ENCODE measurements at places on chromosomes 2 and 18.

DNA sequence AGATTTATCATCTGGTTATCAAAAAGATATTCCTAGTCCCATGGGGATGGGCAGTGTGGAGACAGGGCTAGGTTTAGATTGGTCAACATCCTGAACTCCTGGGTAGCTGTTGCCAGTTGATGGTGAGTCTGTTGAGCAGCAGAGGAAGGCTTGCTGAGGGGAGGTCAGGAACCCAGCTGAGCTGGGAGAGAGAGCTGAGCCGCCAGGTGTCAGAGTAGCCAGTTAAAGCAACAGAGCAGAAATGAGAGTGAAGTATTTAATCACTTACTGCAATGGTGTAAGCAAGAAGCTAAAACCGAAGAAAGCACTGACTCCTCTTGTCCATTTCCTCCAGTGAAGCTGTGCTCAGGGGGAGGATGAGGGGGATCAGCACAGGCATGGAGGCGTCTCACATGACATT, 29.6 kb downstream of the SMYD1 start:
- no peak for DNase-seq

- DNase-seq, result no peak
Observed at GRCh38 chr2:178731300-178731699, 75.9 kb downstream of the TTN start.

DNA sequence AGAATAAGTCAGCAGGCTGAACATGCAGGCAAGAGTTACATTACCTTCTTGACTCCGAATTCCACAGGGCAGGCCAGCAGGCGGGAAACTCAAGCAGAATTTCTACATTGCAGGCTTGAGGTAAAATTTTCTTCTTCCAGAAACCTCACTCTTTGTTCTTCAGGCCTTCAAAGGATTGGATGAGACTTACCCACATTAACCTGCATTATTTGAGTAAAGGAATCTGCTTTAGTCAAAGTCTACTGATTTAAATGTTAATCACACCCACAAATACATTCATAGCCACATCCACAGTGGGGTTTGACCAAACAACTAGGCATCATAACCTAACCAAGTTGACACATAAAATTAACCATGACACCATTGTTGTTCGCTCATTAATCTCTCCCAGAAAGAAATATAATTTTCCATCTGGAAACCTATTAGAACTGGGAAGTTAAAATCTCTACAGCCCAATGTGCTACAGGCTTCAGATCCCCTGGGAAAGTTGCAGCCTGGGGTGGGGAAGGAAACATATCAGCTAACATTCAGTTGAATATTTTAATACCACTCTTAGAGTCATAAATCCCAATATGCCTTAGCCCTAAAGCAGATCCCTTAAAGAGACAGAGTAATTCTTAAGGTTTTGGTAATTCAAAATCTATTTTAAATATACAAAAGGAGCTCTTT, 468.2 kb upstream of the TNP1 start:
- DNase-seq, result no peak

DNA sequence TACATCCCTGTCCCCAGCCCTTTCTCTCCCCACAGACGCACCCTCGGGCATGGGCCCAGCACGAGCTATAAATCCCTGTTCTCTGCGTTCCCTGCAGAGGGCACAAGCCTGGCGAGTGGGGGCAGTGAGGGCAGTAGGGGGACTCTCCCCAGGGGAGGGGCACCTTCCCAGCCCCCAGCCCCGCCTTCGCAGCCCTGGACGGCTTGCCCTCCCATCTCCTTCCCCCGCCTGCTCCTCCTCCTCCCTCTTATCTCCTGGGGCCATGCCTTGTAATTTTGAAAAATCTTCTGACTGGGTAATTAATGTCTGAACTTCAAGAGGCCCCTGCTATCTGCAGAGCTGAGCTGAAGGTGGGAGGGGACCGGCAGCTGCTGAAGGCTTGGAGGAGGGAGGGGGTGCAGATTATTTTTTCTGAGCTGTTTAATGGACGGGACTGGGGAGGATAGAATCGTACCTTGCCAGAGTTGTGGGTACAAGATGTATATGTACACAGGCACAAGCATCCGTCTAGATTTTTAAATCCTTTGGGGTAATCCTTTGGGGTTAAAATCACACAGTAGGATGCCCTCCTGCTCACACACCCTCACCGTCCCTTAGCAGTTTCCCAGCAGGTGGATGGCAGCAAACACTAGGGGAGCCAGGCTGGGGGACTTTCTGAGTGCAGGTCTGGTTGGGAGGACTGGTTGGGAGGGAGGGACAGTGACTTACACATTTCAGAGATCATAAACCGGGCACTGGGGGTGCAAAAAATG, 121.9 kb downstream of the SMAD7 start:
- DNase-seq, result no peak

DNA sequence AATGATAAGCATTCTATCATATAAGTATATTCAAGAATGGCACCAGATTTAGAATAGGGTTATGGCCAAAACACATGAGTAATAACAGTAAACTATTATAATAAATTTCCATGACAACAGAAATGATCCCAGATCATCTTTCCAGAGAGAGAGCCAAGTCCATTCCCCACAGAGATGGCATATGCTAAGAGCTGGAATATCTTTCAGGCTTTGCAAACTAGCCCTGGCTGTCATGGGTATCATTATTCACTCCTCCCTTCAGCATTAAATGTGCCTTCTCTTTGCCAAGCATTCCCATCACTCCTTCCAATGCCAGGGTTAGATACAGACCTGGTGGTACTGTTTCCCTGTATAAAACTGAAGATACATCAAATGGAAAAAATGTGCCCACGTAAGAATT, 10.9 kb downstream of the FEZ2 start:
- no peak for DNase-seq

DNA sequence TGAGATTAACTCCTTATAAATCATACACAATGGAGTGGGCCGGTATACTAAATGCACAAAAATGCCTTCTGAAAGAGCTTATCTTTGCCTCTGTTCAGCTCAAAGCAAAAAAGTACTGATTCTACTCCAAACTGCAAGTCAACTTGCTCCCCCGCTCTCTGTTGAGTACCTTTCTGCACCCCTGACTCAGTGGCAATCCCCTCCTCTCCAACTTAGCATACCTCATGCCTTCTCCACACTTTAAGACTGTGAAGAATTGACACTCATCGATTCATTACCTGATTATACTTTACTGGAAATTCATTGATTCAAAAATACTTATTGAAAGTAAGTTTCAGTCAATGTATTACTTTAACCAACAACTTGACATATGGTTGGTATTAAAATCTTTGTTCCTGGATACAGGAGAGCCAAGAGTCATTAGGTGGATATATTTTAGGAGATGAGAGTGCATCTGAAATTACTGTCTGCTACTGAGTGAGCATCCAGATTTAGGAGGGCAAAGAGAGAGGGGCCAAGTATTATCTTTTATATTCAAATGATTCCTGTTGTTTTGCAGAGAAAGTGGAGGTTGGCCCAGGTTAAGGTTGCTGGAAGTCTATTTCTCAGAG, 187.7 kb downstream of the ICOS start:
- DNase-seq, result no peak

- peak; percentile 71 for DNase-seq
Observed at GRCh38 chr2:61993422-61994024, 88.0 kb downstream of the COMMD1 start.

DNA sequence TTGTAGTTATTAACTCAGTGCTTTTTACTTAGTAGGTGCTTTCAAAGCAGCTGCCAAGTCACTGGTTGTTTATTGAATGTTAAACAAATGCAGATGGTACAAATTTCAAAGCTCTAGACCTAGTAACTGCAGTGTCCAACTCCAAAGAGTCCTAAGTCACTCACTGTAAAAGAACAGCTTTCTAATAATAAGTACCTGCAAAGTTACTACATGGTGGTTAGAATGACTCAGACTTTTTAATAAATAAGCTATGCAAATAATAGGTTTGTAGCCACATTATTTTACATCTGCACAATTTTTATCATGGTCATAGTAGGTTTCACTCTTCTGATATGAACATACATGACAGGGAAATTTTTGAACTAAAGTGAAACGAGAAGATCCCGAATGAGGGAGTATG, 1620.4 kb upstream of the CELF4 start:
- no peak for DNase-seq

DNA sequence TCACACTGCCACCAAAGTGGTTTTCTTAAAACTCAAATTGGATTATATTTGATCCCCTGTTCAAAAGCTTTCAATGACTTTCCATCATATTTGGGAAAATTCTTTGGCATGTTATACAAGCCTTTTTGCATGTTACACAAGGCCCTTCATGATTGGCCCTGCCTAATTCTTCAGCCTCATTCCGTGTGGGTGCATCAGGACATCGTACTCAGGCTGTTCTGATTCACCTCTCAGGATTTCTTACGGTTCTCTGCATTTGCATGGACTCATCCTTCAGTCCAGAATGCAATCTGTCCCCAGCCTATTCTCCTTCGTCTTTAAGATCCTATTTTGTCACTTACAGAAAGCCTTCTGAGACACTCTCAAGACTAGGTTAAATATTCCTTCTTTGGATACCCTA, 107.8 kb downstream of the LYPD1 start:
- no peak for DNase-seq

DNA sequence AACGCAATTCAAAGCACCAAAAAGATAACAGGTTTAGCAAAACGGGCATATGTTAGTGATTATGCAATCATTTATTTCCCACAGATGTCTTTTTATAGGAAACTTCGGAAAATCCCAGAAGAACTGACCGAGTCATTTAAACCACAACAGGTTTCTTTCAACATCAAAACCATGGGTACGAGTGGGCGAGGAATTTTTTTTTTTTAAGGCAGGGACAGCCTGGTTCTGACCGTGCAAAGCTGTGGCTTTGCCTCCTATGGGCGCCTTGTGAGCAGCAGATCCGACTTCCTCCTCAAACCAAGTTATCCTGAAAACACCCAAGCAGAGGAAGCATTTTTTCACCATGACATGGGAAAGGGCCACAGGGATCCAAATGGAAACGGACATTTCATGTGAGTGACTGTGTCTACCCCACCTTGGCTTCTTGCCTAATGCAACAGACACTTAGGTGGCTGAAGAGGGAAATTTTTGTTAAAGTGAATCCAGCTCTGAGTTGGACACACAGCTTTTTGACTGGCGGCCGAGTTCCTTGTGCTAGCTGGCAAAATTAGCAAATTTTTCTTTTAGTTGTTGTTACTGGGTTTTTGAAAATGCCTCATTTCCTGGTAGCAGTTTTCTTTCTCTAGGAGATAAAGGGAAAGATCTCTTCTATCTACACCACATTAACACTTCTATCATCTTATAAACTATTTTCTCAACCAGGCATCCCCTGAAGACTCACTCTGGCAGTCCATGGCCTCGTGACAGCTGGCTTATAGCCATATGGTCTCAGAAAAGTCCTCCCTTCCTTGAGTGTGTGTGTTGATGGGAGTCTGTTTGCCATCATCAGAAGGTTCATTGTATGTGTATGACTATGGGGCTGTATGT, 487.4 kb upstream of the ZEB2 start:
- no peak for DNase-seq

DNA sequence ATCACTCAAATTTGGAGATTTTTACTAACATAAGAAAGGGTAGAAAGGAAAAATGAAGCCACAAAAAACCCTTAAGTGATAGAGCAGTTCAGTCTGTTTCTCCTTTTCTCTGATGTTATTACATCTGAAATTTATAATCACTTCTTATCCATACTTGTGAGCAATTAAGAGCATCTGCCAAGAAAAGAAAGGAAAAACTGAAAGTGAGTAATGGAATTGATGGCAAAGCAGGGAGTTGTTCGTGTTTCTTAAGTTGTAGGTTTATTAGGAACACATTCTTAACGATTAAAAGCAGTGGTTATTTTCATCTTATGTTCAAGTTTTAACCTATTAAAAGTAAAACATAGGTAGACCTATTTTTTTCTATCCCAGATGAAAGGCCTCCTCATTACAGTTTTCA, 277.7 kb downstream of the RND3 start:
- DNase-seq, result no peak

DNA sequence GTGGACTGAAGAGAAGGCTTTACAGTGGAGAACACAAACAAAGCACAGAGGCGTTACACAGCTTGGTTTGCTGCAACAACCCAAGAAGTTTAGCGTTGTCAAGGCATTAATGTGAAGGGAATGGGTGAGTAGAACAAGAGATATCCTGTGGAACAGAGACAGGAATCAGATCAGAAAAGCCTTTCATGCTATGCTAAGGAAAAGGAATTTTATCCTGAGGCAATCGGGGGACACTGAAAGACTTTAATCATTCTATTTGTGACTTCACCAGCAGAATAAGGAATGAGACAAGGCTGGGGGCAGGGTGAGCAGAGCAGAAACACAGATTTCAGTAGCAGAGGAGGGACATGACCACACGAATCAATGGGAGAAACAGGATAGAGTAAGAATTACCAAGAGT, 600.7 kb downstream of the IRS1 start:
- DNase-seq, result no peak

GRCh38 chr2:69545477-69545932, 98.0 kb downstream of the AAK1 start:
- no peak for DNase-seq

GRCh38 chr2:159160954-159161353, 125.5 kb downstream of the WDSUB1 start:
- no peak for DNase-seq

GRCh38 chr2:217622205-217623060, 380.4 kb downstream of the TNS1 start:
- DNase-seq, result peak; percentile 92

DNA sequence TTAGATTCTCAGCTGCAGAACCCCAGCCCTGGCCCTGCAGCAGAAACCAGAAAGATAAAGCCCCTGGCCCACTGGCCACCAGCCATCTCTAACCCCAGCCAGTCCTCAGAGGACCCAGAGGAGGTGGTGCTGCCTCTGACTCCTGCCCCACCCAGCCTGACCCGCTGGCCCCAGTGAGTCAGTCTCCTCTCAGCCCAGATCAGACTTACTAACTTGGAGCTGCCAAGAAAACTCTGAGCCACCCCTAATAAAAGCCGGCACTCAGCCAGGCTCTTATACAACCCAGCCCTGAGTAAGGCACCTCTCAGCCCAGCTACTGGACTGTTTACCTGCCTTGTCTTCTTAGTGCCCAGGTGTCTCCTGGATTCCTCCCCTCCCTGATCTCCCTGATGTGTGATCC, 2.0 kb downstream of the SLC14A2 start:
- DNase-seq, result no peak

DNA sequence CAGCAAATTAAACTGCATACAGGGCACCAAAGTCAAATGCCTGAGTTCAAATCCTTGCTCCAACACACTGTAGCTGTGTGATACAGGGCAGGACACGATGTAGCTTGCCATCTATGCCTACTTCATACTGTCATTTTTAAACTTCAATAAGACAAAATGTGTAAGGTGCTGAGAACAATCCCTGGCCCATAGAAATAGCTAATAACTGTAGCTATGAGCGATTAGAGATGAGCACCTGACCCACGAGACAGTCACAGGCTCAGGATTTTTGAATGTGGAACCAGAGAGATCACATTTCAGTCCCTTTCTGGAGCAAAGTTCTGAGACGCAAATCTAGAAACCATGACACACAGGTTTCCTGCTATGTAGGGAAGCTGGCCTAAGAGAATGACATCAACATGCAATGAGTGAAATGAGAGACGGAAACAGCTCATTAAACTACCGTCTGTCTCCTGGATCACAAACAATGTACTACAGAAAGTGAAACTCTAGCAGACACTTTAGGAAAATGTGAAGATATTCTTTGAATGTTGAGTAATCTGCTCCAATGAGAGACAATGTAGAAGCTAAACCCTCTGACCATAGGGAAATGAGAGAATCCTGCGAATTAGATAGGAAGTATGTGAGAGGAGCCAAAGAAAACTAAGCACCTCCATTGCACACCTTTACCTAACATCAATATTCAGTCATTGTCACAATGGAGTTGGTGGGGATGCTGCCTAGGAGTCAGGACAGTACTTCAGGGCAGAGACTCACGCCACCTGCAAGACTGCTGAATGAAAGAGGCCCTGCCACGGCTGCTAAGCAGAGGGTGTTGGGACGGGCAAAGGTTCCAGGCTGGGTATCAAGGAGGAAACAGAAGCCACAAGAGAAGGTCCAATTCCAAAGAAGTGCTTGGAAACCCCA, 25.5 kb downstream of the B4GALT6 start:
- no peak for DNase-seq
